Cardiac septum (tissue), 1 donor: ENCODE measurements at places on chromosomes 3 and 15. TPM values are rescaled to one million over a fixed set of nuclear protein-coding genes. Genes with fewer than 3 reads are reported as not detected.

Gene LRRC31
- total RNA-seq, result not detected

Gene WNT5A
- 0.92 TPM for total RNA-seq

Gene FAM131A
- 43.3 TPM for total RNA-seq

Gene CD200
- total RNA-seq, result 1.4 TPM

Gene C3orf49
- total RNA-seq, result not detected

Gene ALS2CL
- total RNA-seq, result 32.5 TPM

Gene CCR8
- total RNA-seq, result not detected

Gene DNASE1L3
- 0.67 TPM for total RNA-seq

Gene SERPINI2
- 0.46 TPM for total RNA-seq

- DNase-seq, result no peak
These were observed 21.8 kb upstream of the SLC25A38 start for GRCh38 chr3:39361252-39361927.

GRCh38 chr3:126394977-126395321 lies 240 bp downstream of the CFAP100 start:
- DNase-seq, result no peak

DNA sequence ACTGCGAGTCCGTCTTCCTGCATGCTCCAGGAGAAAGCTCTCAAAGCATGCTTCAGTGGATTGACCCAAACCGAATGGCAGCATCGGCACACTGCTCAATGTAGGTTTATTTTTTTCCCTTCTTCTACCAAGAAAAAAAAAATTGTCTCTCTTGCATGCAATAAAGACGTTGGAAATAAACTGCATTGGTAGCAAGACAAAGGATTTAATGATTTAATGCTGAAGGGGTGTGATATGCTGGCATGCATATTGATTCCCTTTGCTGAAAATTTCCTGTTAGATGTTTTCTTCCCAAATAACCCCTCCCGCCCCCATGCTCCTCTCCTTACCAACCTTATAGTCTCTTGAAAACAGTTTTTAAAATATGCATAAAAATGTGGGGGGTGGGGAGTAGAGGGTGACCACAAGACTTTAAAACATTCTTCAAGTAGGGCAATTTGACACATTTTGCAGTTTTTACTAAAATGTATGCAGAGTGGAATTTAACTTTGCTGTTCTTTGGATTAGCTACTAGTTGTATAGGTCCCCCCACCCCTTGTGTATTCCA lies 799 bp downstream of the RARB start:
- DNase-seq, result no peak

DNA sequence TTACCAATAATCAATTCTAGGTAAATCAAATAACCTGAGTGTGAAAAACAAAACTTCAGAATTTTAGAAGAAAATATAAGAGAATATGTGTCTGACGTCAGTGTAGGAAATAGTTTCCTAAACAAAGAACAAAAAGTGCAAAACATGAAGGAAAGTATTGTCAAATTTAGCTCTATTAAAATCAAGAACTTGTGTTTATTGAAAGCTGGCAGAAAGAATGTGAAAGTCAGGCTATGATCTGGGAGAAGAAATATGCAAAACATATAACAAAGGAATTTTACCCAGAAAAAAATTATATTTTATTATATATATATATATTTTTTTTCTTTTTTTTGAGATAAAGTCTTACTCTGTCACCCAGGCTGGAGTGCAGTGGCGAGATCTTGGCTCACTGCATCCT lies 129.1 kb upstream of the ANKRD28 start:
- no peak for DNase-seq

DNA sequence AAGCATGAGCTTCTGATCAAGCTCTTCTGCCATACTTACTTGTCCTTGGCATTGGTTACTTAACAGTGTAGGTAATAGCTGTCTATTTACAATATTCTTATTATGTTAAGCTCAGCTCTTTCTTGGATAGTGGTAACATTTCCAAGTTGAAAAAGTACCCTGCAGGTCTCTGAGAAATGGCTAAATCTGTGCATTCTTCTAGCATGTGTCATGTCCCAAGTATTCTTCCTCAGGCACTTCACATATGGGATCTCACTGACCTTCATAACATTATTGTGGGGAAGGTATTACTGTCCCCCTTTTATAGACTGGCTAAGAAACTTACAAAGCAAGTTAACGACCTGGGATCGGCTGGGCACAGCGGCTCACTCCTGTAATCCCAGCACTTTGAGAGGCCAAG lies 236.1 kb downstream of the RORA start:
- DNase-seq, result no peak

DNA sequence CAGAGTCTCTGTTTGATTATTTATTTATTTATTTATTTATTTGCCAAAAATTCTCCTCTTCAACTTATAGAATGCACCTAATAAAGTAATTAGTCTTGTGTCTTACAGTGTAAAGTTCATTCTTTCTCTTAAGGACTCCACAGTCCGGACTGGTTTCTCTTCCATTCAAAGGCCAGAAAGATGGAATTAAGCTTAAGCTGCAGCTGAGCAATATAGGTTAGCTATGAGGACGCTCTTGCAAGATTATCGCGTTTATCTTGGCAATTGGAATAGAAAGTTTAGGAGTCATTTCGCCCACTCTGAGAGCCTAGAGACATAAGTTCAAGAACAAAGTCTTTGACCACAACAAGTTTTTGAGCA lies 15.0 kb downstream of the TAGLN3 start:
- DNase-seq, result no peak

DNA sequence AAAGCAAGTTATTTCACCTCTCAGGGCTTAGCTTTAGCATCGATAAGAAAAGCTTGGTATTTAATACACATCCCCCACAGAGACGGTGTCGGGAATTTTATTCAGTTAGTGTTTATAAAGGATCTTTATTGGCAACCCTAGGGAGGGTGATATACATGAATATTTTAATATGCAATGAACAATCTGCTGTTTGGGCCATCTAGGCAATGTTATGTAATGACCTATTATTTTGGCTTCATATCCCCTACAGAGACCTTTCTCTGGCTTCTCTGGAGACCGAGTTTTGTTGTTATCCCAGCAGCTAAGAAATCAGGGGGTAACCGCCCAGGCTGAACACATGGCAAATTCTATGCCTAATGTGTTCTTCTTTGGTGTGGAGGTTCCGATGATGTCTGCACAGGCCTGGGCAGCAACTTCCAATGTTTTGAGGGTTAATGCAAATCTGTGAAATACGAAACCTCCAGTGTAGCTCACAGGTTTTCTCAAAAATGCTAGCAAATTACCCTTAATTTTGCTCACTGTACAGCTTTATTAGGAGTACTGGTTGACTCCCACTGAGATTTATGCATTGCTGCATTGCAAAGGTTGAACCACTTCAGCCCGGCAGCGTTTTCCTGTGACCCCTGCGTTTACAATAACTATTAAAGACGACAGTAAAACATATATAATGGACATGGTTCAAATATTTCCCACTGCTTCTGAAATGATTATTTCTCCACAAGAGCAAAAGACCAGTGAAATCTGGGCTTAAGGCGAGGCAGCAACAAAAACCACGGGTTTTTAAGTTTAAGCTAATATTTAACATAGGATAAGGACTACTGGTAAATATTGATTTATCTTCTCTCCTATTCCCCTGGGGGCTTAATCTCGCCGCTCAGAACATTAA lies 298.3 kb upstream of the NR2E3 start:
- DNase-seq, result no peak

DNA sequence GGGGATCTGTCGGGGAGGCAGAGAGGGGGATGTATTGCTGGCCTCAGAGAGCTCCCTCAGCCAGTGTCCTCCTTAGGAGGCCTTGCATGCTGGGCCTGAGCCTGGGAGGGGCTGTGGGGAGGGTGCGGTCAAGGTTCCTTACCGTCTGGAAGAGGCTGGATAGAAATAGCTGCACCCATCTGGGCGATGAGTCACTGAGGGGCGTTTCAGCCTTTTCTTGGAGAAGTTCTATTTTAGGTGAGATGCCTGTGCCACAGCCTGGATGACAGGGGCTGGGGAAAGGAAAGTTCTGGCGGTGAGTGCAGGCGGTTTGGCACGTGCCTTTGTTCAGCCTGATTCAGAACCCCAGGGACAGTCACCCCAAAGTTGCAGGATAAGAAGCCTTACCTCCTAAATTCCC lies 35.7 kb upstream of the APEH start:
- DNase-seq, result no peak

GRCh38 chr3:45143673-45144671 lies 2.2 kb downstream of the CDCP1 start:
- no peak for DNase-seq

DNA sequence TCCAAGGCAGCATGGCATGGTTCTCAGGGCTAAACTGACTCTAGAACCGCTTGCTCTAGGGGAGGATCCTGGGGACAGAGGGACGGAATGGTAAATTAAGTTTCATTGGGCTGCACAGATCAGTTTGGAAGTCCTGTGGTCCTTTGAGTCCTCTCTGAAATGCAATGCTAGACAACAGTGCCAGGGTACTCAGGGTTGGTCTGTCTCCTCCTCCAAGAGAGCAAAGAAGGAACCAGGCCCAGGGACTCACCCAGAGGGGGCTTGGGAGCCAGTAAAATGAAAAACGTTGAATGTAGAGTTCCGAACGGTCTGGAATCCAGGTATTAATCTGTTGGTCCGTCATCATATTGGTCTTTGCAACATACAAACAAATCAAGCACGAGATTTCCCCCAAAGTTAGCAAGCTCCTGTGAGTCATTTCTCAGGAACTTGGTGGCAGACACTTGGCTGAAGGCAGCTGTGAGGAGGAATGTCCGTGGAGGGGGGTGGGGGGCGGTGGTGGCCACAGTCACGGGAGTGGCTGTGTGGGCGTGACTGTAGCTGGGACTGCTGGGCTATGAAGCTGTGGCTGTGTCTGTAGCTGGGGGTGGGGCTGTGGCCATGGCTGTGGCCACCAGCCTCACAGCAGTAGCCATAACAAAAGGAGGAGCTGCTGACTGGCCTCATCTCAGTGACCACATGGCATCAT lies 361.0 kb downstream of the SHQ1 start:
- no peak for DNase-seq

GRCh38 chr15:37701230-37701629 lies 233.2 kb upstream of the TMCO5A start:
- no peak for DNase-seq
